NCI-H1105 (cell line): ENCODE measurements at places on chromosomes 13 and 19.

GRCh38 chr19:35587321-35587720, 1.3 kb downstream of the PMIS2 start:
- DNase-seq: no peak

DNA sequence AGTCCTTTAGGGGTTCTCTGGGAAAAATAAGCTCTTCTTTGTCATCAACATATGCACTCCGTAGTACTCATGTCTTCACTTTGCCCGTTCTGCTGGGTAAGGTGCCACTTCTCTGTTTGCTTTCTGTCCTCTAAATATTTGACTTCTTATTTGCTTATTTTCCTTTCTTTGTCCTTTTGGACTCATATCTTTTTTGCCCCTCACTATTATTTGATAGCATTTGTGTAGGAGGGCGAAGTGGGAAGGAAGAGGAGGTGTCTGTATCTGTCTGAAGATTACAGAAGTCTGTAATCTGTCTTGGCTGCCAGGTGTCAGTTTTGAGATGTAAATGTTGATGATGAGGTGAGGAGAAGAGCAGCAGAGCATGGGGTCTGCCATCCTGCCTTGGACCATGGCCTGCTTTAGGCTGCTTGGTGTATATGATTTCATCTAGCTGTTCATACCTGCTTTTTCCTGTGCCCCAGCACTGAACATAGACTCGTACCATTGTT, 30.8 kb downstream of the USPL1 start:
- no peak for DNase-seq

DNA sequence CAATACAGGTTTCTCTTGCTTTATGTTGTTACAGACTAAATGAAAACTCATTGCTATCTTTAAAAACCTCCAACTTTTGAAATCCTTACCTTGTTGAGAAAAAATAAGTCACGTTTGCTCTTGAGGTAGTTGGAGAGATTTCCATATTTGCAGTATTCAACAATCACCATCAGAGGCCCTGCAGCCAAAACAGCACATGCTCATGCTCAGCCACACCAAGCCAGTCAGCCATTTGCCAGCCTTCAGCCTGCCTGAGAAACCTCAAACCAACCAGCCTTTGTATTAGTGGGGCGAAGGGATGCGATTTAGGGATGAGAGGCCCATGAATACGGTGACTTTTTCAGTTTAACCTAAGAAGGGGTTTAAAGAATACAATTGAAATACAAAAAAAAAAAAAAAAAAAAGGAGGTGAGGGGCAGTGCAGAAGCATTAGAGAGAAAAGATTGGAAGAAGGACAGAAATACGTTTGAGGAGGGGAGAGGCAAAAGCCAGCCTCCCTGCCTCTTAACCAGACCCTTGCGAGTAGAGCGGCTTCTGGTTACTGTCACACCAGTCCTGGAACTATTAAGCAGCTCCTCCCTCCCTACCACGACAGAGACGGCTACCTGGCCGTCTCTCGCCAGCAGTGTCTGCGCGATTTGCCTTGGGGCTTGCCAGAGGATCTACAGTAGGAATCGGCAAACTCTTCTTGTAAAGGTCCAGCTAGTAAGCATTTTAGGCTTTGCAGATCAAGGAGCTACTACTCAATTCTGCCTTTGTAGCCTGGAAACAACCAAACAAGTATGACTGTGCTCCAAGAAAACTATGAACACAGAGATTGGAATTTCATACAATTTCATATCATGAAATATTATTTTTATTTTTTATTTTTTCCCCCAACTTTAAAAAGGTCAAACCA, 167.3 kb downstream of the FLT1 start:
- DNase-seq: no peak

DNA sequence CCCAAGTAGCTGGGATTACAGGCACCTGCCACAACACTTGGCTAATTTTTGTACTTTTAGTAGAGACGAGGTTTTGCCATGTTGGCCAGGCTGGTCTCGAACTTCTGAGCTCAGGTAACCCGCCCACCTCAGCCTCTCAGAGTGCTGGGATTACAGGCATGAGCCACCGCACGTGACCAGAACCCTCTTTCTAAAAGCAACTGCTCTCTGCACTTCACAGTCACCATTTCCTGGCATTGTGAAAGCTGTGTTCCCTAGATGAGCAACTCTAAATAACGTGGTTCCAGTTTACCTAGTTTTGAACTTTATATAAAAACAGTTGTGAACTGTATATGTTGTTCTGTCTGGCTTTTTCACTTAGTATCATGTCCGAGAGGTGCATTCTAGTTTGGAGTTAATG, 152.9 kb downstream of the SIPA1L3 start:
- DNase-seq: no peak

DNA sequence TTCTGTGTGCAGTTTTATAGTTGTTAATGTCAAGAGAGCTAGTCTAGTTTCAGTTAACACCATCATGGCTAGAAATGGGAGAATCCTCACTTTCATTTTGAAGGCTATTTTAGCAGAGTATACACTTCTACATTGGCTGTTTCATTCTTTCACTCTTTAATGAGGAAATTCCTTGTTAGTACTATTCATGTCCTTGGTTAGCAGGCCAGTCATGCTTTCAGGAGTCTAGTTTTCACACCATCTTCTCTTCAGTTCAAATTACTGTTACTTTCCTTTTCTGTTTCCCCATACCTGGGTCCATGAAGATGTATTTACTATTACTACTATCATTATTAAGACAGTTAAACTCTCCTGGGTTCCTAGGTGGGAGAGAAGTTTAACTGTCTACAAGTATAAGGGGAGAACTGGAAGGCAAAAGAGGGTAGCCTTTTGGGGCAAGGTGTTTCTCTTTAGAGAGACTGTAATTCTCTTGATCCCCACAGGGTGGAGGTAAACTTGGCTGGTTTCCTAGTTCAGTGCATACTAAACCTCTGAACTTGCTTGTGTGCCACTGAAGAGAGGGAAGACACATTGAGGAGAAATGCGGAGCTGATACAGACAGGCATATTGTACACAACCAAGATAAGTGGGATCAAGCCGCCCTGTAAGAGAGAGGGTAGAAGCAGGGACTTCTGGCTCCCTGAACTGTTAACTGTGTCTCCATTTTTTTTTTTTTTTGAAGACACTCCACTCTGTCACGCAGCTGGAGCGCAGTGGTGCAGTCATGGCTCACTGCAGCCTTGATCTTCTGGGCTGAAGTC, 41.3 kb upstream of the IGFL4 start:
- peak; percentile 45 for DNase-seq

GRCh38 chr13:108305655-108306054, 36.1 kb downstream of the TNFSF13B start:
- no peak for DNase-seq

DNA sequence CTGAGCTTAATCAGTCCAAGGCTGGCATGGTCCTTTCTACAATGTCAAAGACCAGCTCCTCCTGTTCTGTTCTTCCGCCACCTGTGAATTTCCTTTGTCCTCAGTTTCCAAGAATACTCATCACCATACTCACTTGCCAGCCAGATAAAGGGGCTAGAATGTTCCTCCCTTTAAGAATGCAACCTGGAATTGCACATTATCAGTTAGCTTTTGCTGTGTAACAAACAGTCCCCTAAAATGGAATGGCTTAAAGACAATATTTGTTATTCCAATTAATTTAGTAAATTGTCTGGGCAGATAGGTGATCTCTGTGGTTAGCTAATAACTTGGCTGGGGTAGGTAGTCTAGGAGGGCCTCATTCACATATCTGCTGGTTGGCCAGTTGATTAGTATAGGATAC, 36.0 kb downstream of the VAV1 start:
- no peak for DNase-seq

DNA sequence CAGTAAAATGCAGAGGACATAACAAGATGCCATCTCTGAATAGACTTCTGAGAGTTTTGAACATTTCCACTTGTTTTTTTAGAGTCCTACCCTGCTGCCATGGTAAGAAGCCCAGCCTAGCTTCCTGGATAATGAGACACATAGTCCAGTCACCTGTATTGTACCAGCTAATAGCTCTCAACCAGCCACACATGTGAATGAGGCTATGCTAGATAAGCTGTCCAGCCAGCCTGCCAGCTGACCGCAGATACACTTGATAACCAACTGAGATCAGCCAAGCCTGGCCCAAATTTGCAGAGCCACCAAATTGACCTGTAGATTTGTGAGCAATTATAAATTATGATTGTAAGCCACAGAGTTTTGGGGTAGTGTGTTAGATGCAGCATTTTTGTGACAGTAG, 10.7 kb downstream of the RFXAP start:
- no peak for DNase-seq

GRCh38 chr19:49573009-49573408, 7.3 kb downstream of the NOSIP start:
- DNase-seq: no peak

GRCh38 chr13:23460309-23460708, 26.8 kb upstream of the SACS start:
- DNase-seq: no peak

- DNase-seq: no peak
Measured at GRCh38 chr19:17125728-17126677, 50.4 kb downstream of the MYO9B start.

DNA sequence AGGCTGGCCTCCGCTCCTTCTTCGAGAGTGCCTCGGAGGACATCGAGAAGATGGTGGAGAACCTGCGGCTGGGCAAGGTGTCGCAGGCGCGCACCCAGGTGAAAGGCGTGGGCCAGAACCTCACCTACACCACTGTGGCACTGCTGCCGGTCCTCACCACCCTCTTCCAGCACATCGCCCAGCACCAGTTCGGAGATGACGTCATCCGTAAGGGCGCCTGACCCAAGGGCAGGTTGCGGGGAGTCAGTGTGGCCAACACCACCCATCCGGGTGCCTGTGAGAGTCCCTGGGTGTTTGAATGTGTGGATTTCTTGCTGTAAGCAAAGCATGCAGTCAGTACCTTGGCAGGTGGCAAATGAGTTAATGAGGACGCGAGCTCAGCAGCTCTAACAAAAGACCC, 78.8 kb downstream of the RYR1 start:
- no peak for DNase-seq

- peak; percentile 94 for DNase-seq
Measured at GRCh38 chr19:35869327-35870123, 1.2 kb downstream of the APLP1 start.
